ENCODE measurements at places on chromosomes 6 and 20.
A peak's percentile ranks its signal among the peaks of the same experiment; 100 is the strongest.

DNA sequence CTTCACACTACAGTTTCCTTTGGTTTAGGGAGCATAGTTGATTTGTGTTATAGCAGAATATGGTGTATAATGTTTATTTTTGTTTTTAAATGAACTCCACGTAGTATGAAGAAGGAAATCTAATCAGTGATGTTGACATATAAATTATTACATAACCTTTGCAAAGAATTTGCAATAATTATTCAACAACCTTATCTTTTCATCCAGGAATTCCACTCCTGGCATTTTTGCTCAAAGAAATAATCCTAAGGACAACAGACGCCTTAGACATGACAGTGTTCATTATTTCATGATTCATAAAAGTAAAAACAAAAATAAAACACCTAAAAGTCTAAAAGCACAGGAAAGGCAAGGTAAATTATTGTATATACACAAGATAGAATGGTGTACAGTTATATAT lies 229.2 kb downstream of the EPM2A start:
- no peak for DNase-seq

DNA sequence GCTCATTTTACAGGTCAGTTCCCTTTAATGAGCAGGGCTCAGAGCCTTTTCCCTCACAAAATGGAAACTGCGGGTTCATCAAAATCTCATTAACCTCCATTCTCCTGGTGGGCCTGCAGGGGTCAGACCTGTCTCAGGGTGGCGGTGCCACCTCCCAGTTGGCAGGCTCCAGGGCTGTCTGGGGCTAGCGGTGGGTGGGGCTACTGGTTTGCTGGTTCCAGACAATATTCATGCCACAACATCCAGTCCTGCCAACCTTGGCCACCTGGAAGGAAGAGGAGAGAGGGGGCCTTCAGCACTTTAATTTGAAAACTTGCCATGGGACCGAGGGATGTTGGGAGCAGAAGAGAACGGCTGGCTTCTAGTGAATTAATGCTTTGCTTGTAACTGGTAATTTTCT lies 41.9 kb upstream of the CTNNBL1 start:
- DNase-seq = peak; percentile 7

- DNase-seq = no peak
These were observed 21.2 kb downstream of the MRPS18A start for GRCh38 chr6:43666196-43666920.

DNA sequence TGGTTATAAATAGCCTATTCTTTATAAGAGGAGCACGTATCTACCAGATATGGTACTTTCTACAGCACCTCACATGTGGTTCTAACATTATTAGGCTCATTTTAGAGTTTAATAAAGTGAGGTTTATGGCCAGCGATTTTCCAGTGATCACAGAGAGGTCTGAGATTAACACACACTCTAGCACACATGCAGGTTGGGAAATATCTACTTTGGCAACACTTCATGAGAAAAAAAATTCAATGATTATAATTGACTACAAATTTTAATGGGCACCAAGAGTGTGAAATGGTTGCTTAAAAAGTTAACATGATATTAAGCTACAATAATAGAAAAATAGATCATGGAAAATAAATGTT lies 693 bp upstream of the KLHL31 start:
- no peak for DNase-seq

DNA sequence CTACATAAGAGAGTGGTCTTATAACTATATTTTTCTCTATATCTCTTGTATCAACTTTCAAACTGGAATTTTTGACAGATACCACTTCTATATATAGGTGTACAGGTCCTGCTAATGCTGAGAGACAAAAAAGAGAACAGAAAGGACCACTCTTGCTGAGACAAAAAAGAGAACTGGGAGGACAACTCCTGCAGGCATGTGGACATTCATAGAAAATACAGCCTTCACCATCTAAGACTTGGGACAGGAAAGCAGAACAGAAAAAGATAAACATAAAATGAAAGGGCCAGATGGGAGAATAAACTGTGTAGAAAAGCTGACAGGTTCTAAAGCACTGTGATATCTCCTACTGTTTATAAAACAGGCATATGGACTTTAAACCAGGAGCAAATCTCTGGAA lies 541.0 kb upstream of the ADGRB3 start:
- no peak for DNase-seq

GRCh38 chr20:11182720-11183119 lies 508.9 kb upstream of the JAG1 start:
- no peak for DNase-seq

DNA sequence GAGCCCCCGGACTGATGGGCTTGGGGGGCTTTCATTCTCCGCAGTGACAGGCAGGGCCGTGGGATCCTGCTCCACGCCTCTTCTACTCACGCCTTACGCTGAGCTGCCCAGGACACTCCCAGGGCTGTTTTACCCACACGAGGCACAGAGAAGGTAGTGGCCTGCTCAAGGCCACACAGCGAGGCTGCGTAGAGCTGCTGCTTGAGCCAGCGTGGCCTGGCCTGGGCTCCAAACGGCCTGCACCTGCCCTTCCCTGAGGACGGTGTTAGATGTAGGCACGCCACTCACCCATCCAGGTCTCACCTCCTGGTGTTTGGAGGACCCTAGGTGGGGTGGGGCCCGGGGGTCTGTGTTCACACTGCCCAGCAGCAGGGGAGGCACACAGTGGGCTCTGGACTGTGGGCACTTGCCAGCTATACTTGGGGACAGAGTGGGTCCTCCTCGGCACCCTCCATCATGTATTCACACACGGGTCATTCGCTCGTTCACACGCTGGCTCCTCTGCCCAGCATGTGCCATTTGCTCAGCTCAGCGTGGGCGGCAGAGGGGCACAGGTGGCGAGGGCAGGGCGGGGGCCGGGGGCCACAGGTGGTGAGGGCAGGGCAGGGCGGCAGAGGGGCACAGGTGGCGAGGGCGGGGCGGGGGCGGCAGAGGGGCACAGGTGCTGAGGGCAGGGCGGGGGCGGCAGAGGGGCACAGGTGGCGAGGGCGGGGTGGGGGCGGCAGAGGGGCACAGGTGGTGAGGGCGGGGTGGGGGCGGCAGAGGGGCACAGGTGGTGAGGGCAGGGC lies 18.4 kb upstream of the RBBP8NL start:
- DNase-seq = no peak

DNA sequence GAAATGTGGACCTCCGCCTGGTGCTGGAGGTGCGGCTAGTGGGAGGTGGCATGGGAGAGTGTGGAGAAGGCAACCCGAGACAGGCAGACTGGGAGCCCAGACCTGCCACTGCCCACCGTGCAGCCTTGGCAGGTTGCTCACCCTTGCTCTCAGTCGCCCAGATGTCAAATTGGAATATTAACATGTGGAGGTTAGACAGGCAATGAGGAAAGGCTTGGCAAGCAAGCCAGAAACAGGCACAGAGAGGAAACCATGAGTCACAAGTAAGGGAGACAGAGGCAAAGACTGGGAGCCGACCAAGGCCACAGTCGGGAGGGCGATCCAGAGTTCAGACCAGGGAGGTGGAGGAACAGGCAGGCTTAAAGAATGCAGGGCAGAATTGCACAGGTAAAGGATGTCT lies 178.2 kb downstream of the FOXC1 start:
- no peak for DNase-seq

GRCh38 chr6:170516783-170517616 lies 36.1 kb downstream of the PSMB1 start:
- peak; percentile 21 for DNase-seq

- DNase-seq = no peak
These were observed 1424.6 kb upstream of the ADGRB3 start for GRCh38 chr6:67210450-67210849.

DNA sequence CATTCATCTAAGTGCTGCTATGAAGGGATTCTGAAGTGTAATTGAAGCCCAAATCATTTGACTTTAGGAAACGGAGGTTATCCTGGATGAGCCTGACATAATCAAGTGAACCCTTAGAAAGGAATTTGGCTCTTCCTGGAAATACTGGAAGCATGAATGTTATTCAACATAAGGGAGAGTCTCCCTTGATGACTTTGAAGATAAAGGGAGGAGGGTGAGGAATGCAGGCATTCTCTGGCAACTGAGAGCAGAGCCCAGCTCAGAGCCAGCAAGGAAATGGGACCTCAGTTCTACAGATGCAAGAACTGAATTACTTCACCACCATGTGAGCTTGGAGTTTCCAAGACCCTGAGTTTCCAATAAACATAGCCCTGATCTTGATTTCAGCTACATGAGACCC lies 168.2 kb downstream of the DLL1 start:
- DNase-seq = no peak

DNA sequence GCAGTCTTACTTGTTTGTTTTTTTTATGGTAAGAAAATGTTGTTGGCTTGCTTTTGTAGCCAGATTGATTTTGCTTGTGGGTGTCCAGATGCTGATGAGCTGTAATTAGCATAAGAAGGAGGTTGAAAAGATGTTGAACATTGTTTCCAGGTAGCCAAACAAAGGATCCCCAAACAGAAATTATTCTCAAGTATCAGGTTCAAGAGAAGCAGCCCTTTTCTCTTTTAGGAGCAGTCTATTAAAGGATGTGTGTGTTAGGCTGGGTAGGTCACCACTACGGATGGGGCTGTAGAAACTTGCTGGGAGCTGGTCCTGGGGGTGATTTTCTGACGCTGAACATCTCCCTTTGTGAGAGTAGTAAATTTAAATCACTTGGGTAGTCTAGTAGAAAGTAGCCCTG lies 86.9 kb upstream of the VSTM2L start:
- no peak for DNase-seq

DNA sequence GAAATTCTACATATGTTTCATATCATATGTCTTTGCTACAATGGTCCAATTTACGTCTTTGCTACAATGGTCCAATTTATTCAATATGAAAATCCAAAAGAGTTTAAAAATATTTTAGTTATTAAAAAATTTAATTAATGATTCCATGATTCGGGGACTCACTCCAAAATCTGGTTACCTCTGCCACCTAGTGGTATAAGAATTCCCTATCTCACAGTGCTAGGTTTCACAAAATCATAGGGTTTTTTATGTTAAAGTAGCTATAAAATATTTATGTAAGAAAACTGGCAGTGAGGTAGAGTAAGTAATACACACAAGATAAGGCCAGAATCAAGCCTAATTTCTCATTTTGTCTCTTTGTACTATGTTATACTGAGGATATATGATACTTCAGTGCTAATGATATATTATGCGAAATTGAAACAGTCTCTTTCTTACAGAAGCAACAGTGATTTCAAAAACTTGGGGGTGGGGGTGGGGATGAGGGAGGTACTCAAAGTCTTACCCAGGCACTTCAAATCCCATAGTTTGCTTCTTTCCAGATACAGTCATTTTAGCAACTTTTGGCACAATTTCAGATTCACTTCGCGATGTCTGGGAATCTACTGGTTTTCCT lies 52.3 kb downstream of the HBS1L start:
- no peak for DNase-seq

GRCh38 chr6:34451192-34451591 lies 14.7 kb upstream of the PACSIN1 start:
- DNase-seq = no peak

GRCh38 chr6:75813476-75814250 lies 64.6 kb downstream of the MYO6 start:
- DNase-seq = no peak

- DNase-seq = no peak
These were observed 563.0 kb upstream of the AGPAT4 start for GRCh38 chr6:161836643-161837448.

GRCh38 chr6:93654548-93654947 lies 235.2 kb upstream of the EPHA7 start:
- no peak for DNase-seq

DNA sequence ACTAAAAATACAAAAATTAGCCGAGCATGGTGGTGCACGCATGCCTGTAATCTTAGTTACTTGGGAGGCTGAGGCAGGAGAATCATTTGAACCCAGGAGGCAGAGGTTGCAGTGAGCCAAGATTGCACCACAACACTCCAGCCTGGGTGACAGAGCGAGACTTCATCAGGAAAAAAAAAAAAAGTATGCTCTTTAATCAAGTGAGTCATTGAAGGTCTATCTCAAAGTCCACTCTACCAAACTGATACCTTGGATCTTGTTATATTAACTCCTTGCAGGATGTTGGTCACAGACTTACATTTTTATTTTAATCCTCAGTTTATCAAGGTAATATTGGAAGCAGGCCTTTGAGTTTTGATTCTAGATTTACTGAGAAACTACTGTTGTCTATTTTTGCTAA lies 348.7 kb downstream of the COL12A1 start:
- no peak for DNase-seq

DNA sequence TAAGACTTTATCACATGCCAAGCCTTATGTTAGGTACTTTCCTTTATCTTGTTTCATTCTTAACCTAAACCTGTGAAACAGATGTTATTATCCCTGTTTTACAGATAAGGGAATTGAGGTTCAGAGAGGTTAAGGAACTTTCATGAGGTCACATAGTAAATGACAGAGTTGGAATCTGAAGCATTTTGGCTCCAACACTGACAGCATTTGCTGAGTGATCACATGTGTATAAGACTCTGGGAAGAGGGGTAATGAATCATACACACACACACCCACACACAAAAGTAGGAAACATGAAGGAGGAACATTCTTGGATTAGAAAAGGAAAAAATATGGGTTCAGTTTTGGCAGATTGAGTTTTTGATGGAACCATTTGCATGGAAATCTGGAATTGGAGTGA lies 212.5 kb downstream of the GJA1 start:
- no peak for DNase-seq

GRCh38 chr6:105835373-105835772 lies 250.8 kb upstream of the PRDM1 start:
- DNase-seq = peak; percentile 4

GRCh38 chr6:132768051-132768517 lies 10.4 kb upstream of the VNN2 start:
- no peak for DNase-seq

DNA sequence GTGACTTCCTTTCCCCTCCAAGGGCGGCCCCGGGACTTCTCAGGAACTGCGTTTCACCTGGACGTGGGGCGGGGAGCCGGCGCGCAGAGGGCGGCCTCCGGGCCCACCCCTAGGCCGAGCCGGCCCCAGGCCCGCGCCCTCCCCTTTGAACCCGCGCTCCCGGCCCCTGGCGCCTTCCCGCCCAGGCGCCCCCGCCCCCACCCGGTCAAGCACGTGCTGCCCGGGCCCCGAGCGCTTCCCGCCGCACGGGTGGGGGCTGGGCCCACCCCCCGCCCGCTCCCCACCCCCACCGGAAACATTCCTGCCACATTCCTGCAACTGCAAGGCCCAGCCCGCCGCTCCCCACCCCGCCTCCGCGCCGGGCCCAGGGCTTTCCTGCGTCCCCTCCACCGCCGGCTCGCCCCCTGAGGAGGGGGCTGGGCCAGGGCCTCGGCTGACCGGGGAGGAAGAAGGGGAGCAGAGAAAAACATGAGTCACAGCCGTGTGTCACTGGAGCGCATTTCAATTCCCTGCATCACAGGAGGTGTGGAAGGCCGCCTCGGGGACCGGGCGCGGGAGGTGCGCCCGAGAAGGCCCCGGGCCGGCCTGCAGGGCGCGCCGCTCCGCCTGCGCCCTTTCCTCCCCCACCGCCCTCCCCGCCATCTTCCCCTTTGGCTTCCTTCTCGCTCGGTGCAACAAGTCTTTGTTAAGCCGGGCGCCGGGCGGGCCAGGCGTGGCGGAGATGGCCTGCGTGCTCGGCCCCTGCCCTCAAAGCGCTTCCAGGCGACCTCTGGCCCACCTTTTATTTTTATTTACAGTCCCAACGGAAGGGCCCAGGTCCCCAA lies 1.2 kb upstream of the HMGA1 start:
- DNase-seq = peak; percentile 69
